MCF 10A (cell line): ENCODE measurements at places on chromosomes 12 and 14. TPM values are rescaled to one million over a fixed set of nuclear protein-coding genes. Genes with fewer than 3 reads are reported as not detected.

The RNASE9 gene
- not detected in 2 replicates for total RNA-seq

The MUCL1 gene
- not detected in 2 replicates for total RNA-seq

The PHETA1 gene
- 3.4 and 4.0 TPM in 2 replicates for total RNA-seq

GRCh38 chr12:122835750-122836026 lies 431 bp downstream of the HIP1R start:
- no peak for DNase-seq

DNA sequence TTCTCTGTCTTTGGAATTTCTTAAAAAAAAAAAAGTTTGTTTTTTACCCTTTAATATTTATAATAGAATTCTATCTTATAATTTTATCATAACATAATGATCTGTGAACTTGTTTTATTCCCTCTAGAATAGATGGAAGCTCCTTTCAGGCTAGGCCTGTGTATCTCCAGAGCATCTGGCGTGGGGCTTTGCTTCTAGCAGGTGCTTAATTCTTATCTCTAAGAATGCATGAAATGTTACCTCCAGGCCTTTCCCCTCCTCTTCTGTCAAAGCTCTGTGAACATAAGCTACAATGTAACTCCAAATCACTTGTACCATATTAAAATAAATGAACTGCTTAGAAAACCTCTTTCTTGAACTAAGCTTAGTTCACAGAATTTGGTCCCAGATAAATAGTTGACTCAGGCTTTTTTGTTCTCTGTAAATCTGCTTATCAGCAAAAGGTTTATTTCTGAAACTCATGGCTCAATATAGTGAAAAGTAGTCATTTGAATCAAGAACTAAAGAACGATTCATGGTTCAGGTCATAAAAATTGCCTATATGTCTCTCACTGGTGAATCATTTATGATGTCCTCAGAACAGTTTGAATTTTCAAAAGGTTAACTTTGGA lies 407.1 kb downstream of the TRHDE start:
- DNase-seq = no peak

- DNase-seq = no peak
Observed at GRCh38 chr12:92988622-92989130, 59.6 kb upstream of the EEA1 start.

- DNase-seq = no peak
Observed at GRCh38 chr14:89807151-89807550, 147.4 kb downstream of the EFCAB11 start.

GRCh38 chr12:117261247-117261646 lies 71.0 kb upstream of the FBXO21 start:
- peak; percentile 51 for DNase-seq

- no peak for DNase-seq
Observed at GRCh38 chr14:82635915-82636314, 1102.3 kb upstream of the SEL1L start.

DNA sequence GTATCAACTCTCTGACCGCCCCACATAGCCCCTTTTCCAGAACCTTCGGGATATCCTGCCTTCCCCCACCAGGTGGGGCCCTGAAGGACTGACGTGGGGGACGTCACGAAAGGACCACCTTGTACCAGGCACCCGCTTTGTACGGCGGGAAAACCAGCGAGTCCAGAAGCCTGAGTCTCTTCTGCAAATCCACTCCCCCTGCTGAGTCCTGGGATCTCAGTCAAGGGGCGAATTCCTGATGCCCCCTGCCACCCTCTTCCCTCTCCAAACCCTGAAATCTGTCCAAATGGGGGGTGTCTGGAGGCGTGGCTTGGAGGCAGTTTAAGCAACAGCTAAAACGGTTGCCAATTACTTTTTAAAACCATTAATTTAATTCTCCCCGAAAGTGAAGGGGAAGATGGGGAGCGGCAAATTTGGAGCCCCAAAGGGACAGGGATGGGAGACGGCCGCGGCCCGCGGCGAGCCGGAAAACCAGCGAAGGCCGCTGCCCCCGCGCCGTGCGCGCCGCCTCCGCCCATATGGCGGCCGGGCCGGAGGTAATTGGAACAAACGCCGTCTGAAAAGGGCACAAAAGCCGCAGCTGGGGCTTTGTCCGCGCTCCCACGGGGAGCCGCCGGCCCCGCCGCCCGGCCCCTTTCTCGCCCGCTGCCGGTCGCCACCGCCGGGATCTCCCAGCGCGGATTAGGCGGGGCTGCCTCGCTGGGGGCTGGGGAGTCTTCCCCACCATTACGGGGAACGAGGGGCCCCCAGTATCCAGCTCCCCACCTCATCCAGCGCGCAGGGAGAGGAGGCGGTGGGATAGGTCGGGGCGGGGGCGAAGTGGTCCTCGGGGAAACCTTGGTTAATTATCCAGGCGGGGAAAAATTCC lies 6.6 kb downstream of the LHX5 start:
- DNase-seq = no peak

DNA sequence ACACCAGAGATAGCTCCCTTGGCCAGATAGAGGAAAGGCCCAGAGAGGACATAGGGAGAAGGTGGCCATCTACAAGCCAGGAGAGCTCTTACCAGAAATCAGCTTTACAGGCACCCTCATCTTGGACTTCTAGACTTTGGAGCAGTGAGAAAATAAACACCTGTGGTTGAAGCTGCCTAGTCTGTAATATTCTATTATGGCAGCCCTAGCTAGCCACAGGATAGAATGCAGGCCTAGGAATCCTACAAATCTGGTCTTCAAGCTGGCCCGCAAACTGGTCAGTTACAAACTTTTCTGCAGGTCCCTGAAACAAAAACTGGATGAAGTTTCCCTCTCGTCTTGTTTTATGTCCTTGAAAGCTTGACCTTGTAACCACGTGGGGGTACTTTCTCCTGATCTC lies 92.4 kb downstream of the BCAT1 start:
- DNase-seq = no peak

DNA sequence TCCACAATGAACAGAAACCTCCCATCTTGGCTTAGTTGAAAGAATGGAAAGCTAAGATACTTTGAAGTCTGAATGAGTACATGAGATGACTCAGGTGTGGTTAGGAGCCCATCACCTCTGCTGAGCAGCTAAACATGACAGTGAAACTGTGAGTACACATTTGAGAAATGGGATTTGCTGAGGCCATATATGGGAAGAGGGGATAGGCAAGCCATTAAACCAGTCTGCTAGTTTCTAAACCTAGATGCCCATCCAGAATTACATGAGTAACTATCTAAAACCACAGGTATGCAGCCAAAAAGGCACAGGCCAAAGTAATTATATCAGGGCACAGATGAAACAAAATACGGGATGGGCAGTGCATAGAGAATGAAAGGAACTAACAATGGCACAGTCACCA lies 41.2 kb downstream of the NKX2-1 start:
- DNase-seq = peak; percentile 39

GRCh38 chr12:51361161-51362016 lies 14.9 kb upstream of the CELA1 start:
- no peak for DNase-seq

DNA sequence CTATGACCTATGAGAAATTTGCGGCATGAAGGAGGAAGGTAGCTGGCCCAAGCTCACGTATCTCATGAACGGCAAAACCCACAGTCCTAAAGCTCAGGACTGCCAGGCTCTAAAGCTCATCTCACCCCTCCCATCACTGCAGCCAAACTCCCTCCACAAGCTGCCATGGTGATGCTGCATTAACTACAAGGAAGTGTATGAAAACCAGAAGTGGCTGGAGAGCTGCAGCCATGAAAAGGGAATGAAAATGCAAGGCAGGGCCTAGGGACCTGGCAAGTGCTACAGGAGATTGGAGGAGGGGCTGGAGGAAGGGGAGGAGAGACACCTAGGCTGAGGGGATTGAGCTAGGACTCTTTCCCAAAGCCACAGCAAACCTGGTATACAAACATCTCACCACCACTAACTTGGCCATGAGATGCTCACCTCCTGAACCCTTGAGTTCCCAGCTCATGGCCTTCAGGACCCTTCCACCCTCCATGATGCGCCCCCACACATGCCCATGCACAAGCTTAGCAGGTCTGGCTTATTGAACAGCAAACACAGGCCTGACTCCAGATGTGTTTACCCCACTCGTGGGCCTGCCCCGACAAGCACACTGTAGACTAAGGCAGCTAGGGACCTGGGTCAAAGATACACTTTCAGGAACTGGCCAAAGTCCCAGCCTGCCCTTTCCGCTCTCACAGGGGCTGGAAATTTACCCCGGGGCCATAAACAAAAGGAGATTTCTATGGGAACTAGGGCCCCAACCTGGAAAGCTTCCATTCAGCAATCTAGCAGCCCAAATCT lies 42.0 kb downstream of the LTBP2 start:
- peak; percentile 97 for DNase-seq

The IL22 gene
- not detected in 2 replicates for total RNA-seq

DNA sequence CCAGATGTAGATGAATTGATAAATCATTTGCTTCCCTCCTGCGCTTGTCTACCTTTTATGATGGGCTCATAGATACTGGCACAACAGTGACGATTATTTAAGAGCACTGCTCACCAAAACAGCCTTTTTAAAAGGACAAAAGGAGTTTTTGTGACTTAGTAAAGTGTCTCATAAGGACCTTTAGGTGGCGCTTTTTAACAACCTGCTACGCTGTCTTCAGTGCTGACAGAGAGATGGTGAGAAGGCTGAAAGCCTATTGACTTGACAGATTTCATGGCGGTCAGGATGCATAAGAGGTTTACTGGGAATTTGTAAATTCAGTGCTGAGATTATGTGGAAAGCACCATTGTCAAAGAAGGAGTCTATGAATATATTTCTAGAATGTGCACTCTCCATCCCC lies 87.6 kb downstream of the SLC15A5 start:
- DNase-seq = no peak

The SERPINA10 gene
- total RNA-seq = not detected in 2 replicates

The SCN8A gene
- 0.70 and 2.1 TPM in 2 replicates for total RNA-seq

DNA sequence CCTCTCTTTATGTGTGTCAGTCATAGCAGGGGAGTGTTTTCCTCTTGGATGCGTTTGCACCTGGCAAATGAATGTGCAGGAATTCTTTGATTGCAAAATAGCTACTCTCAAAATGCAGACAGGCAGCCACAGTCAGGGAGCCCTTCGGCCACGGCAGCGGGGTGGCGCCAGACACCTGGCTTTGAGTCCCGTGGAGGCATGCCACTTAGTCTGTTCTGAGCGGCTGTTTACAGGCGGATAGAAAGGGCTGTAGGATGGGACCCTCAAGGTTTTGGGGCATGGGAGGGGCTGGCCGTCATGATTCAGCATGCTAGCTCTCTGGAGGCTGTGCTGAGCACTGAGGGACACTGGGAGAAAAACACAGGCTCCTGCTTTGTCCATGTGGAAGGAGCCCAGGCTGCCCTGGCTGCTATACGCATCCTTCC lies 117.1 kb downstream of the SLC25A47 start:
- DNase-seq = peak; percentile 89

DNA sequence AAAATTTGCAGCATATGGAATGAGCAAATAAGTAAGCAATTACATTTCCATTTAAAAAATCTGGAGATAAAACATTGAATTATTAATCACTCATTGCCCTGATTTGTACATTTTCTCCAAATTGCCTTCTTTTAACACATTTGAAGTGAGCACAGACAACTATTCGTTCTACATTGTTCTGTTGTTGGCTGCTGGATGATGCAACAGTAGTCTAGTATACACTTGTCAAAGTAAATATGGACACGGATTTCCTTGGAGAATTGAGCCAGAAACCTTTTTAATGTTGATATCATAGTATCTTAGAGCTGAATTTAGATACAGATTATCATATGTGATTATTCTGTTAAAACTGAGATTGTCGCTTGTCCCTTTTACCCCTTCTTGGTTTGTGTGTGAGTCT lies 188.2 kb downstream of the FUT8 start:
- peak; percentile 13 for DNase-seq

- no peak for DNase-seq
Observed at GRCh38 chr14:80133457-80133856, 77.8 kb downstream of the DIO2 start.

GRCh38 chr14:87813686-87814085 lies 179.3 kb downstream of the GALC start:
- DNase-seq = no peak
